ENCODE measurements at places on chromosomes 12 and 14.

- DNase-seq: no peak
These were observed 104.5 kb upstream of the MED13L start for GRCh38 chr12:116381744-116382685.

- DNase-seq: no peak
These were observed 164.2 kb downstream of the CALM1 start for GRCh38 chr14:90560991-90561390.

GRCh38 chr12:6360080-6360571, 15.2 kb downstream of the SCNN1A start:
- DNase-seq: no peak

- no peak for DNase-seq
These were observed 821 bp downstream of the TMEM106C start for GRCh38 chr12:47964106-47964728.

Measured in NCI-H2029 (cell line).